PC-3 (cell line): ENCODE measurements at places on chromosomes 3 and 15. TPM values are rescaled to one million over a fixed set of nuclear protein-coding genes. Genes with fewer than 3 reads are reported as not detected.

GRCh38 chr3:5828251-5828650 lies 640.7 kb downstream of the EDEM1 start:
- DNase-seq, result no peak

DNA sequence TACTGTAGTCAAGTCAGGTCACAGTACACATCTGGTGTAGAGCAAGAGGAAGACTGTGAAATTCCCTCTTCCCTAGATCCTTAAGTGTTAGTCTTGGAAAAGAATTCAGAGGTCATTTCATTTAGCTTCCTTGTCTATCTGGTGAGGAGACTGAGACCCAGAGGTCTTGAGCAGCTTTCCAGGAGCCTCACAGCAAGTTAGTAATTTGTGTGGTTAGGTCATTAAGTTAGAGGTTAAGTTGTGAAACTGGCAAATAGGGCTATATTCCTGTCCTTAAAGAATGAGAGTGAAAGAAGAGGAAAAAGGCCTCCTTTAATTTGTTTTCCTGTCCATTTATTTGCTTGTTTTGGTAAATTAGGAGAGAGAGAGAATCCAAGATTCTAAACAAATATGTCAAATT lies 9.0 kb downstream of the PODXL2 start:
- DNase-seq, result no peak

- DNase-seq, result no peak
These were observed 4.2 kb upstream of the CCR2 start for GRCh38 chr3:46349484-46350261.

DNA sequence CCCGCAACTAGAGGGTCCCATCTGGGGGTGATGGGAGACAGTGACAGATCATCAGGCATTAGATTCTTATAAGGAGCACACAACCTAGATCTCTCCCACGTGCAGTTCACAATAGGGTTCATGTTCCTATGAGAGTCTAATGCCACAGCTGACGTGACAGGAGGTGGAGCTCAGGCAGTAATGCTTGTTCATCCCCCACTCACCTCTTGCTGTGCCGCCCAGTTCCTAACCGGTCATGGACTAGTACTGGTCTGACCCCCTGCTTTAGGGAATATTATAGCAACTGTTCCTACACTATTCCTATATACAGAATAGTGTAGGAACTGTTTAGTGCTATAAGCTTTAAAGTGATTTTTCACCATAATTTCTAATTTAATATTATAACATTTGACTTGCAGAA lies 128.1 kb upstream of the AZI2 start:
- DNase-seq, result no peak

DNA sequence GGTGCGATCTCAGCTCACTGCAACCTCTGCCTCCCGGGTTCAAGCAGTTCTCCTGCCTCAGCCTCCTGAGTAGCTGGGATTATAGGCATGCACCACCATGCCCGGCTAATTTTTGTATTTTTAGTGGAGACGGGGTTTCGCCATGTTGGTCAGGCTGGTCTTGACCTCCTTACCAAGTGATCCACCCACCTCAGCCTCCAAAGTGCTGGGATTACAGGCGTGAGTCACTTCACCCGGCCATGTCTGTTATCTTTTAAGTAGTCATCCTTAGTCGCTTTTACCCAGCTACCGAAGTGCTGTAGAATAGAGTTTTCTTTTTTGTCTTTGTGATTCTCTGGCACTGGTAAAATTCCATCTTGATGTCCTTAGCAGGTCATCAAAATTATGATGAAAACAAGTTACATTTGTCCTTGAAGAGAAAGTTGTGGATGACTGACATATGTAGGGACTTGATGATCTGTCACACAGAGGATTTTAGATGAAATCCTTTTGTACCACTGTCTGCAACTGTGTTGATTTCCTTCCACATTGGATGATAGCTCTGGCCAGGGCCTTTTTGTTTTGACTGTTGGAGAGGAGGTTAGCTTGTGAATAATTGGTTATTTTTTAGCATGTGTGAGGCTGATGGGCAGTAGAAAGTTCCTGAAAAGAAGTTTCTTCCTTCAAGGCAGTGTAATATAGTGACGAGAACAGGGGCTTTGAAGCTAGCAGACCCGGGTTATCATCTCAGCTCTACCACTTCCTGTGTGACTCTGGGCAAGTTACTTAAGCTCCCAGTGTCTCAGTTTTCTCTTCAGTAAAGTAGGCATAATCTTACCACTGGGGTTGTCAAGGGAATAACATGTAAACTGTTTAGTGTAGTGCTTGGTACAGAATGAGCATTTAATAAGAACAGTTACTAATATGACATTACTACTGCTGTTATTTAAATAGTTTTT lies 18.8 kb downstream of the ATG7 start:
- peak; percentile 38 for DNase-seq

GRCh38 chr15:101310161-101310480 lies 15.1 kb upstream of the SNRPA1 start:
- no peak for DNase-seq

GRCh38 chr15:90679959-90680358 lies 37.2 kb upstream of the BLM start:
- no peak for DNase-seq

DNA sequence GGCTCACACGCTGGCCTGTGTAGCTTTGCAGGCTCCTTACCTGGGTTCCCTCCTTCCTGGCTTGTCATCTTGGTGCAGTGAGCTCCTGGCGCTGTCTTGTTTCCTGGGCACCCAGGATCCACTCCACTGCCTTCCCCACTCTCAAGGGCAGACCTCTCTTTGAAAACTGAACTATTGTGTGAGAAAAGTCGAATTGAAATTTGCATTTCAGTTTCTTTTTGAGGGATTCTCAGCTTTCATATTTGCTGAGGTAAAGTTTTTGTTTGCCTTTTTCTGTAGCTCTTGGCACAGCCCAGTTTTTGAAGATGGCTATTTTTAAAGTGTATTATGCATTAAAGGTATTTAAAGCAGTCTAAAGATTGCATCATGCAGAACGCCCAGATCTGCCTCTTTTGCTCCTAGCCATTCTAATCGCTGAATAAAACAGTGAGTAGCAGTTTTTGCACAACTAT lies 70.1 kb downstream of the CCK start:
- no peak for DNase-seq

- peak; percentile 30 for DNase-seq
These were observed 2.7 kb downstream of the ZMAT3 start for GRCh38 chr3:179068779-179069530.

DNA sequence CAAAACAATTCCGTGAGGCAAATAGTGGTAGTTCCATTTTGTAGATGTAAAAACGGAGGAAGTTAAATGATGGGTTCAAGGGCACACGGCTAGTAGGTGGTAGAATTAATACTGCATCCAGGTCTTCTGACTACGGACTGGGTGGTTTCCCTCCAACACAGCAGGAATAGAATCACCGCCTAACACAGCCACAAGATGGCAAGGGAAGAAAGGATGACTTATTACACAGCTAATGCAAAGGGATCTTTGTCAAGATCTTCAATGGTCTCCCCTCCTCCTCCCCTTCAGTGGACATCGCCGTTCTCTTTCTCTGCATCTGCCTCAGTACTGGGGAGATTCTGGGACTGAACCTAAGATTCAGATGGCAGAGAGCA lies 524 bp upstream of the TOPBP1 start:
- DNase-seq, result peak; percentile 23

DNA sequence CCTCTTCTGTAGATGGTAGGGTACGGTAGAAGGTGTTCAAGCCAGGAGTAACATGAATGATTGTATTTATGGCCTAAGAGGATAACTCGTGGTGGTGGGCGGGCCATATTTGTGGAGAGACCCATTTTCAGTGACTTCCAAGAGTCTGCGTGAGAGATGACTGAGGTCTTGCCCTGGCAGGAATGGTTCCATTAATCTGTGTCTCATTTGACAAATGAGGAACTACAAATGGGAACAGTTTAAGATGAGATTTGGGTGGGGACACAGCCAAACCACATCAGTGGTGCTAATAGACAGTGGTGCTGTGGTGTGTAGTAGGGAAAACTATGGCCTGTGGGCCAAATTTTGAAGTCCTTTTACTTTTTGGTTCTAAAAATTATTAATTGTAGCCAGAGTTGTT lies 47.1 kb downstream of the FLNB start:
- DNase-seq, result no peak

GRCh38 chr3:26623419-26624208 lies 1.0 kb downstream of the LRRC3B start:
- DNase-seq, result no peak

DNA sequence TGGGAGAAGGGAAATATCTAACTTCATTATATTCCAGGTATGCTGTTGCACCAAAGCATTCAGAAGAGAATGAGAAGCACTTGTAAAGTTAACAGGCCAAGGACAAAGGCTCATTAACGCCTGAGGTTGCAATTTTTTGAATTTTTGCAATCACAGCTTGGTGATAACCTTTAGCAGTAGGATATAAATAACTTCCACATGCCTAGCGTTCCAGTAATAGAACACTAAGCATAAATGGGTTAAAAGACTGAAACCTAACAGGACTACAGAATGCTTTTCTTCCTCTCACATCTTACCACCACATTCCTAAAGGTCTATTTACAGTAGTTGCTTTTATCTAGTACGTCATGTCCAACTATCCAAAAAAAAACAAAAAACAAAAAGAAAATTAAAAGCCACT lies 57.4 kb upstream of the IMPG2 start:
- no peak for DNase-seq

- no peak for DNase-seq
These were observed 19.3 kb downstream of the PDZRN3 start for GRCh38 chr3:73605412-73605811.

DNA sequence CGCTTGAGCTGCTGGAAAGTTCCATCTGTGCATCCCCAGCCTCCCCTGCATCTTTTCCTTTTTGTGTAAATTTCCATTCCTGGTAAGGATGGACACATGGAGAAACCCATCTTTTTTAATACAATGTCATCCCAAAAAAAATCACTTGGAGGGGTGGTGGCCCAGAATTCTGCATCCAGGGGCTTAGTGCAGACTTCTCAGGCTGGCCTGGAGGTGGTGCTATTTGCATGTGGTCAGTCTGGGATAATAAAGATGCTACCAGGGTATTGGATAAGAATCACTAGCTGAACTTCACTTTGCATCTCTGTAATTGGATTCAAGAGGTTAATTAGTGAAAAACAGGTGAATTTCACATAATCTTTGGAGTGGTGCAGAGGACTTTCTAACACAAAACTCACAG lies 1.8 kb upstream of the ZSCAN2 start:
- DNase-seq, result peak; percentile 62

DNA sequence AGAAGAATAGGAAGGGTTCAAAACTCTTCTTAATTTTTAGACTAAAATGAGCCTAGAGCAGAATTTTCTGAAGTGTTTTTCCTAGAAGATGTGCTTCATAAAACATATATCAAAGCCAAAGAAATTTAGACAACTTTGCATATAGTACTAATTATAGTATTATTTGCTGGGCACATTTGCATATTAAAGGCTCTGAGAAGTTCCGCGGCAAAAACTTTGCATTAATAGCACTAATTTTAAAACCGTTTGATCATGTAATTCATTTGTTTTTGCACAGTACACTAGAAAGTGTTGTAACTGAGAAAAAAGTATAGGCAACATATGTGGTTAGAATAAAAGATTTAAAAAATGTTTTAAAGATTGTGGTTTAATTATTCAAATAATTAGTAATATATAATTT lies 412.0 kb upstream of the NR2F2 start:
- no peak for DNase-seq

GRCh38 chr3:189902230-189903186 lies 218.2 kb downstream of the P3H2 start:
- no peak for DNase-seq

- no peak for DNase-seq
These were observed 30.9 kb upstream of the MUC13 start for GRCh38 chr3:124965413-124965812.

DNA sequence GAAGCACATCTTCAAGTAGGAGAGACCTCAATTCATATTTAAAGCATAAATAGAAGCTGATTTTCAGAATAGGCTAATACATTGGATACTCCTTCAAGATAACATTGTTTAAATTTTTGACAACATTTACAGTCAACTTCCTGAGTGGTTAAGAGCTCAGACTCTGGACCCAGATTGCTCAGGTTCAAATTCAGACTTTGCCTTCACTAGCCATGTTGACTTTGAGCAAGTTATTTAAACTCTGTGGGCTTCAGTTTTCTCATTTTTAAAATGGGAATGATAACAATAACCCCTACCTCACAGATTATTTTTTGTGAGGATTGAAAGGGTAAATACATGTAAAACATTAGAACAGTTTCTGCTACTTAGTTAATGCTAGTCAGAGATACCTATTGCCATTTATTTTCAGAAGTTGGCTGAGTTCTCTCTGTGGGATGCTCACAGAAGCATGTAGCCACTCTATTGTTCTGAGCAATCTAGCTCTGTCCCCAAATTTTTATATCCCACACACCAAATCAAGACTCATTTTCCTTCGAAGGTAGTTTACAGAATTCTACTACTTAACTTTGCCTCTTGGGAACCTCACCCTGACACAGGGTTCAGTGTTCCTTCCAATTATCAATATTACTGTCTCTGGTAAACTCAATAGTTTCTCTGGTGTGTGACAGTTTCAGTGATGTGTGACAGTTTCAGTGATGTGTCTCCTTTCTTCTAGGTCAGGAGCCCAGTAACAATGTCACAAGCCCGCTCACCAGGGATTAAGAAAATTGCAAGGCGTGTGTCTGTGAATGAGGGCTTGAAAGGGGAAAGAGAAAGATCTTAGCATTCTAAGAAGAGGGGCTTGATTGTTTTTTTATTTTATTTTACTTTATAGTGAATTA lies 79.4 kb upstream of the OSTN start:
- DNase-seq, result no peak

DNA sequence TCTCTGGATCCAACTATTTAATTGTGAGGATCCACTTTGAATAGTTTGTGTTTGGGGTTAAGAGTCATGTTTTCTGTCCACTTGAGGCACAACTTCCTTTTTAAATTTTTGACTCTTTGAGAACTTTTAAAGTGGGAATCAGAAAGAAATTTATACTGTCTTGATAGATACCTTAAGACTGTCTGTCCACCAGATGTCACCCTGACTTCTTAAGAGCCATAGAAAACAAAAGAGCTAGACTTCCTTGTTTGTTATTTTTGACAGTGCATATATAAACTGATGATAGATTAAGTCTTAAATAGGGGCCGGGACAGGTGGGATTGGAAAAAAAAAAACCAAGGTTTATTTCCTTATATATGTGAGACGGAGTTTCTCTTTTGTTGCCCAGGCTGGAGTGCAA lies 52.1 kb upstream of the WDR72 start:
- peak; percentile 30 for DNase-seq

- DNase-seq, result no peak
These were observed 88.3 kb upstream of the PPIB start for GRCh38 chr15:64251121-64251520.

- no peak for DNase-seq
These were observed 41.2 kb upstream of the XCR1 start for GRCh38 chr3:46068501-46068900.

GRCh38 chr3:171178714-171179113 lies 152.2 kb upstream of the SLC2A2 start:
- DNase-seq, result peak; percentile 20

- no peak for DNase-seq
These were observed 16.4 kb downstream of the PLEKHO2 start for GRCh38 chr15:64858021-64858575.

- peak; percentile 76 for DNase-seq
These were observed 12.2 kb downstream of the MYLK start for GRCh38 chr3:123871946-123872345.

GRCh38 chr3:31161889-31162288 lies 267.4 kb upstream of the GADL1 start:
- no peak for DNase-seq

SERPINI1 gene
- total RNA-seq, result 0.52 and 1.3 TPM in 2 replicates

SPRED1 gene
- 39.7 and 42.3 TPM in 2 replicates for total RNA-seq

FBLN2 gene
- 0.11 and 2.1 TPM in 2 replicates for total RNA-seq

DGKG gene
- 2.5 and 2.7 TPM in 2 replicates for total RNA-seq

CERS3 gene
- total RNA-seq, result 0.11 TPM in 1 of 2 replicates, not detected in the other

DOCK3 gene
- total RNA-seq, result under 0.01 and 0.15 TPM in 2 replicates

MB21D2 gene
- total RNA-seq, result 22.5 and 26.0 TPM in 2 replicates

ZFAND6 gene
- 50.2 and 96.6 TPM in 2 replicates for total RNA-seq

TGM5 gene
- not detected in 2 replicates for total RNA-seq

COL6A5 gene
- total RNA-seq, result not detected in 2 replicates

MESP2 gene
- 1.1 and 1.3 TPM in 2 replicates for total RNA-seq

ZMYND10 gene
- total RNA-seq, result 1.6 and 3.9 TPM in 2 replicates
